Posterior vena cava (tissue), 2 donors: ENCODE measurements at places on chromosomes 1 and 21.

- peak; percentile 66 for DNase-seq
These were observed 274.2 kb downstream of the GRIK3 start for GRCh38 chr1:36760081-36760480.

DNA sequence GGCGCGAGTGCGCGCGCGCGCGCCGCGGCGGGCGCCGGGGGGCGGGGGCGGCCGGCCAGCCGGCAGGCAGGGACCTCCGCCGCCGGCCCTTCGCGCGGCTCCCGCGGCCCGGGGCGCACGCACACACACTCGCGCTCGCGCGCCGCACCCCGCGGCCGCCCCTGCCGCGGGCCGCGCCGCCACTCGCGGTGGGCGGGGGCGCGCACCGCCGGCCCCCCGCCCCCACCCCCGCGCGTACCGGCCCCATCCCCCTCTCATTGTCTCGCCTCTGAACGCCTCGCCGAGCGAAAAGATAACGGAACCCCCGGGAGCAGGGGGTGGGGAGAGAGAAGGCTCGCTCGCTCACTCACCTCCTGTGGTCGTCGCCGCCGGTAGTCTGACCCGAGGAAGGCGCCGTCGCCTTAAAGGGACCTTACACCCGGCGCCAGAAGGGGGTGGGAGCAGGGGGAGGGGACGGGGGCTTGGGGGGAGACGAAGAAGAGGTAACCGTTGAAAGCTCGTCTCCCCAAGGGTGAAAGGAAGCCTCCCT is 428 bp downstream of the POGZ start:
- DNase-seq = peak; percentile 87

DNA sequence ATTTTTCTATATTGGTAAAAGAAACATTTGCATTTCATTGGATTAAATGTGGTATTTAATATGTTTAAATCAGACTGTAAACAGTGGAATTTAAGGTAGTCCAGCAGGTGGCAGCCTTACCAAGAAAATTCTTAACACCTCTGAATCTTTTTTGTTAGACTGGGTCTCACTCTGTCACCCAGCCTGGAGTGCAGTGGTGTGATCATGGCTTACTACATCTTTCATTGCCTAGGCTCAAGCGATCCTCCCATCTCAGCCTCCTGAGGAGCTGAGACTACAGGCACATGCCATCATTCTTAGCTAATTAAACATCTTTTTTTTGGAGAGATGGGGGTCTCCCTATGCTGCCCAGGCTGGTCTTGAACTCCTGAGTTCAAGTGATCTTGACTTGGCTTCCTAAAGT is 98.8 kb downstream of the RABGAP1L start:
- DNase-seq = no peak

DNA sequence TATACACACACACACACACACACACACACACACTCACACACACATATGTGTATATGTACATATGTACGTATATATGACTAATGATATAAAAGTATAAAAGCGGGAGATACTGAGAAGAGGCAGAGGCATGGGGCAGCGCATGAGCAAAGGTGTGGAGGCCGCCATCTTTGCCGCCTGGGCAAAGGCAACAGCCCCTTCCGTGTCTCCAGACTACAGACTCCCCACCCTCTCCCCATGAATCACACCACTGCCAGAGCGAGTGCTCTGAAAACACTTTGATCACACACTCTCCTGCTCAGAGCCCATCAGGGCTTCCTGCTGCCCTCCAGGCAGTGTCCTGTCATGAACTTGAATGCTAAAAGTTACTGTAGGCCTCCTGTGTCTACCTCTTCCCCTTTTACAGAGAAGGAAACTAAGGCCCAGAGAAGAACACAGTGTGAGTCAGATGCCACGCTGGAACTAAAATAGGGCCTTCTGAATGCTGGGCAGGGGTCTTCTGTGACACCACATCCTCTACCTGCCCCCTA is 54.7 kb upstream of the SSBP3 start:
- DNase-seq = peak; percentile 29

- no peak for DNase-seq
These were observed 21.3 kb downstream of the CCN1 start for GRCh38 chr1:85601901-85602300.
